ENCODE measurements at places on chromosomes 2 and 18.

GRCh38 chr18:49959176-49959575 is 145.8 kb upstream of the ACAA2 start:
- no peak for DNase-seq

DNA sequence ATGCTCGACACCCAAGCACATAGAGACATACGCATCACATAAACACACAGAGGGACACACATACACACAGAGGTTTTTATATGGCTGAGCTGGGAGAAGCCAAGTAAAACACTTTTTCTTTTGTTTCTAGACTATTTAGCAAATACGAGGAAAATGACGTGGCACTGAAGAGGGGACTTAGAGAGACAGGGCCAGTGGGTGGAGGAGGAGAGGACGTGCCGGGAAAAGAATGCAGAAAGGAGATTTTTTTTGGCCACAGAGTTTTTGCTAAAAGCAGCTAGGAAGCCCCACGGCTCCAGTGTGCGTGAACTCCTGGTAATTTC is 168.5 kb upstream of the KLF7 start:
- no peak for DNase-seq

DNA sequence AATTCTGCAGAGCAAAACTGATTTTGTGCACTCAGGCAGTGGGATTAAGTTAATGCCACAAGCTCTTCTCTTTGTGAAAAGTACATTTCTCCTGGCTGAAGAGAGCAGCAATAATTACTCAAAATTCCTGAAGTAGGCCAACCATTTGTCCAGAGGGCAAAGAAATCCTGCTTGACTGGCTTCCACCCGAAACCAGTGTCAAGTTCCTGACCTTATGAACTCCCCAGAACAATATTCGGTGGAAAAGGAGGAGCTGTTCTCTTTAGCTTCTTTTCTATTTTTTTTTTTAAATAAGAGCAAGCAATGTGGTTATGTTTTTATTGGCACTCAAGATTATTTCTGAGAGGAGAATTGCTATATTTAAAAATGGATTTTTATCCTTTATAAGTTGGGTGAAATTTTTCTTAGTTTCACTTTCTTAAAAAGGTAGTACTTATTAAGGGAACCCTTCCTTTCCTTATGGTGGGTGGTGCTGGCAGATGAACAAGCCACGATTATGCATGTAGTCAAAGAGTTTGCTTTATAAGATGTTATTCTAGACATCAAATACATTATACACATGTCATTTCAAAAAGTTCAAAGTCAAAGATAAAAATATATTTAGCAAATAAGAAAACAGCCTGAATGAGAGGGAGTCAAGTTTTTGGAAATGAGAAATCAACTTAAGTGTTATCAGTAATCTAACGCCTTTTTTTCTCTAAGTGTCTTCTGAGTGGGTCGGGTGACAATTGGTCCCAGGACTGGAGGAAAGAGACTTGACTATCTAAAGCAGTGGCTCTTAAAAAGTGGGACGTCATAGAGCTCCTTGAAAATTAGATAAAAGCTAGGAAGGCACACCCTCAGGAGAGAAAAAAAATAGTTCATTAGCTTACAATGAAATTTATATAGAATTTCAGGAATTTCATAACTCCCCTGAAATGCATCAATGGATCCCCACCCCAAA is 194.5 kb downstream of the IKZF2 start:
- DNase-seq, result no peak

DNA sequence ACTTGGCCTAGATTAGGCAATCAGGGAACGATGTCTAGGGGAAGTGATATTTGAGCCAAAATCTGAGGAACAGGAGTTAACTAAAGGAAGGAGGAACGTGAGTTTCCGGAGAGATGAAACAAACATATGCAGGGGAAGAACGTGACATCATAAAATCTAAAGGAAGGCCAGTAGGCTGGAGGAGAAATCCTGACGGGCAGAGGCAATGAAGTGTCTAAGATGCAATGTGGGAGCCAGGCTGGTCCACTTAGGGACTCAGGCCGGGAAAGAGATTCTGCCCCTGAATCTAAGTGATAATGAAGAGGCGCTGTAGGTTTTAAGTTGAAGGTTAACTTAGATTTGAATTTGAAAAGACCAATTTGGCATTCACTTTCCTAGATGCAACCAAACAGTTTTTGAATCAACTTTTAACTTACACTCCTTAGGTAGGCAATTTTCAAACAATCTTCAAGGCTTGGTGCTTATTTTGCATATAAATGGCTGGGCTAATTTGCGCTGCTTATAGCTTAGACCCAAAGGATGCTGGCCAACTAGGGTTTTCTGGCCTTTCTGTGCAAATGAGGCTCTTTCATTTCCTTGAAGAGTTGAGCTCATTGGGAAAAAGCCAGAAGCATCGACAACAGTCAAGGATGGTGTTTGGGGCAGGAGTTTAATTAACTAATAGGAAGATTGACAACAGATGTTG is 221.7 kb downstream of the SOX11 start:
- DNase-seq, result no peak

- no peak for DNase-seq
These were observed 164.6 kb downstream of the EIPR1 start for GRCh38 chr2:3212984-3213383.

- no peak for DNase-seq
These were observed 51.0 kb downstream of the FARSB start for GRCh38 chr2:222604749-222605515.

DNA sequence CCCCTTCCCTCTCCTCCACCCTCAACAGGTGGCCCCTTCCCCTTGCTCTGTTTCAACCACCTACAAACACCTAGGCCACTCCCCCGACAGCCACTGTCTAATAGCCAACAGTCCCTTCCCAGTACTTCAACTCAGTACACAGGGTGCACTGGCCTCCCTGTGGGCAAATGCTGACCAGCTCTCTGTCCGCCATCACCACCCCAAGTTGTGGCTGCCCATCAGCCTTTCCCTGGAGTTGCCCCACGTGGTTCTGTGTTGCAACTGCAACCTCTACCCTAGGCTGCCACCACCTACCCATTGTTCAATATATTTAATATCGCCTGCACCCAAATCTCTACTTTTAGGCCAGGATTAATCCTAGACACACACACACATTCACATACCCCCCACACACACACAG is 173.5 kb downstream of the MREG start:
- no peak for DNase-seq

GRCh38 chr2:18484625-18485024 is 75.8 kb downstream of the RDH14 start:
- no peak for DNase-seq

GRCh38 chr18:50853863-50854271 is 25.1 kb upstream of the ME2 start:
- peak; percentile 61 for DNase-seq

- no peak for DNase-seq
These were observed 8.6 kb downstream of the CYS1 start for GRCh38 chr2:10071595-10071994.

GRCh38 chr2:216415541-216415940 is 3.3 kb downstream of the SMARCAL1 start:
- no peak for DNase-seq
